Dermis blood vessel endothelial cell (primary cell): ENCODE measurements at places on chromosomes 6 and 20. TPM values are rescaled to one million over a fixed set of nuclear protein-coding genes. Genes with fewer than 3 reads are reported as not detected.

The SLC12A5 gene
- 0.17 and 0.47 TPM in 2 replicates for total RNA-seq

The UNC5CL gene
- 0.14 and 0.17 TPM in 2 replicates for total RNA-seq

The PSORS1C1 gene
- total RNA-seq, result 0.17 and 4.7 TPM in 2 replicates

The RSPO3 gene
- total RNA-seq, result under 0.01 and 0.19 TPM in 2 replicates

The SAMD5 gene
- total RNA-seq, result 1.0 and 1.1 TPM in 2 replicates

The MLIP gene
- 2.6 and 4.4 TPM in 2 replicates for total RNA-seq

The CST2 gene
- total RNA-seq, result not detected in 2 replicates

The SYNDIG1 gene
- total RNA-seq, result 0.17 TPM in 1 of 2 replicates, not detected in the other

The TNNC2 gene
- not detected in 2 replicates for total RNA-seq

The SLC44A4 gene
- 0.05 and 0.17 TPM in 2 replicates for total RNA-seq

The FAM162B gene
- 4.3 and 5.6 TPM in 2 replicates for total RNA-seq

The LAMA5 gene
- 55.8 and 127 TPM in 2 replicates for total RNA-seq

The SMLR1 gene
- total RNA-seq, result not detected in 2 replicates

The CHRNA4 gene
- total RNA-seq, result not detected in 2 replicates

The GPLD1 gene
- 0.05 and 0.17 TPM in 2 replicates for total RNA-seq

The CAGE1 gene
- total RNA-seq, result under 0.01 TPM in 1 of 2 replicates, not detected in the other

The FAM184A gene
- total RNA-seq, result 0.17 and 0.33 TPM in 2 replicates

The TAAR5 gene
- not detected in 2 replicates for total RNA-seq

The PRDM13 gene
- total RNA-seq, result not detected in 2 replicates

The MOG gene
- not detected in 2 replicates for total RNA-seq

The KIFC1 gene
- 12.4 and 34.3 TPM in 2 replicates for total RNA-seq

The MYLK2 gene
- total RNA-seq, result 8.5 and 8.7 TPM in 2 replicates

The BPI gene
- not detected in 2 replicates for total RNA-seq

The CD24 gene
- total RNA-seq, result 9.4 and 21.6 TPM in 2 replicates

The TCP1 gene
- 243 and 356 TPM in 2 replicates for total RNA-seq

The GPX5 gene
- not detected in 2 replicates for total RNA-seq

The CDK19 gene
- total RNA-seq, result 9.7 and 10.7 TPM in 2 replicates

The MUC22 gene
- not detected in 2 replicates for total RNA-seq
